A549 treated with Hydrocortisone at 1 μM for 4 hours (cell line): ENCODE measurements at places on chromosomes 12 and 14. TPM values are rescaled to one million over a fixed set of nuclear protein-coding genes. Genes with fewer than 3 reads are reported as not detected.

Gene EML5
- 0.28 to 0.63 TPM (median 0.40 TPM) in 5 replicates for total RNA-seq

Gene GALNT9
- total RNA-seq: 3.3 to 6.5 TPM (median 4.1 TPM) in 5 replicates

Gene TGFB3
- 0.61 to 0.91 TPM (median 0.71 TPM) in 5 replicates for total RNA-seq

Gene SLC6A13
- 0.23 to 0.40 TPM (median 0.31 TPM) in 5 replicates for total RNA-seq

Gene MAP1LC3B2
- 0.47 to 1.6 TPM (median 1.3 TPM) in 5 replicates for total RNA-seq

Gene ZFYVE21
- 35.8 to 45.2 TPM (median 40.1 TPM) in 5 replicates for total RNA-seq

Gene MYH6
- 0.03 to 0.16 TPM (median 0.12 TPM) in 5 replicates for total RNA-seq

Gene CCNB1IP1
- 37.7 to 46.5 TPM (median 39.4 TPM) in 5 replicates for total RNA-seq

Gene LAG3
- total RNA-seq: 0.51 to 1.9 TPM (median 1.7 TPM) in 5 replicates

Gene CLEC4C
- total RNA-seq: not detected in 5 replicates

Gene TAS2R50
- total RNA-seq: not detected in 5 replicates

Gene RND1
- 4.3 to 5.7 TPM (median 5.0 TPM) in 5 replicates for total RNA-seq

Gene PTPRO
- 0.05 to 0.29 TPM (median 0.15 TPM) in 4 of 5 replicates, not detected in the other for total RNA-seq

Gene IL23A
- 0.43 to 0.69 TPM (median 0.53 TPM) in 5 replicates for total RNA-seq

Gene TBPL2
- not detected in 5 replicates for total RNA-seq

Gene PAH
- 0.12 to 0.14 TPM in 2 of 5 replicates, not detected in the others for total RNA-seq

Gene REP15
- 0.18 to 0.63 TPM (median 0.35 TPM) in 5 replicates for total RNA-seq

Gene DBX2
- total RNA-seq: not detected in 5 replicates

Gene CFAP251
- 0.85 to 1.7 TPM (median 1.3 TPM) in 5 replicates for total RNA-seq

Gene NID2
- 24.6 to 41.4 TPM (median 28.0 TPM) in 5 replicates for total RNA-seq

Gene SLC10A1
- total RNA-seq: not detected in 5 replicates

Gene CLEC4A
- 0.21 TPM in 1 of 5 replicates, not detected in the others for total RNA-seq

Gene DMAC2L
- 11.4 to 13.2 TPM (median 12.0 TPM) in 5 replicates for total RNA-seq

Gene PRB2
- not detected in 5 replicates for total RNA-seq

Gene FAM181A
- total RNA-seq: not detected in 5 replicates

Gene MFAP5
- 0.12 to 0.49 TPM (median 0.23 TPM) in 5 replicates for total RNA-seq

Gene TAS2R7
- not detected in 5 replicates for total RNA-seq

Gene MSRB3
- 21.6 to 25.3 TPM (median 22.1 TPM) in 5 replicates for total RNA-seq

Gene PTPN6
- total RNA-seq: 9.5 to 13.3 TPM (median 11.7 TPM) in 5 replicates

Gene DUSP6
- total RNA-seq: 10.8 to 16.5 TPM (median 11.3 TPM) in 5 replicates

Gene KRT75
- 0.07 to 0.18 TPM (median 0.09 TPM) in 5 replicates for total RNA-seq

Gene FAIM2
- 0.02 TPM in 1 of 5 replicates, not detected in the others for total RNA-seq
